Esophagus mucosa (tissue), 1 donor: ENCODE measurements at places on chromosomes 3 and 15. TPM values are rescaled to one million over a fixed set of nuclear protein-coding genes. Genes with fewer than 3 reads are reported as not detected.

The MINAR1 gene
- total RNA-seq, result 0.24 TPM

The CCR8 gene
- total RNA-seq, result 0.16 TPM

The MAGEL2 gene
- total RNA-seq, result 0.08 TPM

The CELSR3 gene
- 0.88 TPM for total RNA-seq

The FHIT gene
- 10.5 TPM for total RNA-seq

The MTMR10 gene
- 19.1 TPM for total RNA-seq

The ATP1B3 gene
- 159 TPM for total RNA-seq

The CCRL2 gene
- total RNA-seq, result 0.24 TPM

DNA sequence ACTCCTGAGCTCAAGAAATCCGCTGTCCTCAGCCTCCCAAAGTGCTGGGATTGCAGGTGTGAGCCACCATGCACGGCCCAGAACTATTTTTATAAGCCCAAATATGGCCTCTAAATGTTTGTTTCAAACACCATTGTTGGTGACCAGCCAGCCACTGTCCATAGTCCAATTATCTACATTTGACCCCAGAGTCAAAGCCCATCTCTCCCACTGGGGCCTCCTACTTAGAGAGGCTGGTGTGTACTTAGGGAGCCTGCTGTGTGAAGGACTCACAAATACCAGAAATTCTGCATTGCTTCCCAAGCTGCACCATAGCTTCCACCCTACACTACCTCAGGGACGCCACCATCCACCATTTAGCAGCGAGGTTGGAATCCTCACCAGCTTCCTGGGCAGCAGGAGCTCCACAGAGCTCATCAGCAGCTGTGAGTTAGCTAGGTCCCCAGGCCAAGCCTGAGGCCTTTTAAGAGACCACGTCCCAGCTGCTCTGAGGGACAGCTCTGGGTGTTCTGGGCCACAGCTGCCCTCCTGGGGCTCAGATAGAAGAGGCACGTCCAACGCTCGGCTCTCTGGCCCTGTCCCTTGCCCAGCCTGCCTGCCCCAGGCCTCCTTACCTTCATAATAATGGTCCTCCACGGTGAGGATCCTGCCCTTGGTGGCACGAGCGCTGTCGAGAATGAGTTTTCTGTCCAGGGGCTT is 29.5 kb downstream of the TKT start:
- no peak for ATAC-seq

- no peak for ATAC-seq
Observed at GRCh38 chr3:184466413-184466960, 86.6 kb downstream of the CHRD start.

GRCh38 chr3:107271787-107272387 is 105.4 kb upstream of the CCDC54 start:
- ATAC-seq, result no peak

- ATAC-seq, result no peak
Observed at GRCh38 chr3:29972320-29972993, 633.9 kb upstream of the TGFBR2 start.

GRCh38 chr3:185629554-185630181 is 43.6 kb downstream of the SENP2 start:
- ATAC-seq, result no peak

DNA sequence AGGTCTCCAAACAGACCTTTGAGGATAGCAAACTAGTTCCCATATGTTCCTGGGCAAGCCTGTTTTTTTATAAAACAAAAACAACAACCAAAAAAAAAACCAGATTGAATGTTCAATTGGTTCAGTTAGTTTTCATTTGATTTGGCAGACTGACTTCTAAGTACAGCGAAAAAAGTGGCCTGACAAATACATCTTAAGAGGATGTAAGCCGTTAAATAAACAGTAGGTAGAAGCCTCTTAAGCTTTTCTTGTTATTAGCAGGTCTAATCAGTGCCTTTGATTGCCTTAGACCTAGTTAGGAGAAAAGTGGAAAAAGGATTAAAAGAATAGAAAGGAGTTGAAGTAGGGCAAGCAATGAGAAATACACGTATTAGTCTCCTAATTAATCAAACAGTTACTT is 13.2 kb downstream of the TSC22D2 start:
- no peak for ATAC-seq

- no peak for ATAC-seq
Observed at GRCh38 chr15:93496888-93497287, 407.9 kb upstream of the RGMA start.

GRCh38 chr3:29696311-29696710 is 415.4 kb downstream of the RBMS3 start:
- ATAC-seq, result no peak

GRCh38 chr3:181230258-181230657 is 240.7 kb upstream of the DNAJC19 start:
- ATAC-seq, result no peak

- ATAC-seq, result no peak
Observed at GRCh38 chr3:172537507-172538158, 14.4 kb upstream of the TNFSF10 start.

- no peak for ATAC-seq
Observed at GRCh38 chr3:102449341-102449740, 14.5 kb downstream of the ZPLD1 start.

DNA sequence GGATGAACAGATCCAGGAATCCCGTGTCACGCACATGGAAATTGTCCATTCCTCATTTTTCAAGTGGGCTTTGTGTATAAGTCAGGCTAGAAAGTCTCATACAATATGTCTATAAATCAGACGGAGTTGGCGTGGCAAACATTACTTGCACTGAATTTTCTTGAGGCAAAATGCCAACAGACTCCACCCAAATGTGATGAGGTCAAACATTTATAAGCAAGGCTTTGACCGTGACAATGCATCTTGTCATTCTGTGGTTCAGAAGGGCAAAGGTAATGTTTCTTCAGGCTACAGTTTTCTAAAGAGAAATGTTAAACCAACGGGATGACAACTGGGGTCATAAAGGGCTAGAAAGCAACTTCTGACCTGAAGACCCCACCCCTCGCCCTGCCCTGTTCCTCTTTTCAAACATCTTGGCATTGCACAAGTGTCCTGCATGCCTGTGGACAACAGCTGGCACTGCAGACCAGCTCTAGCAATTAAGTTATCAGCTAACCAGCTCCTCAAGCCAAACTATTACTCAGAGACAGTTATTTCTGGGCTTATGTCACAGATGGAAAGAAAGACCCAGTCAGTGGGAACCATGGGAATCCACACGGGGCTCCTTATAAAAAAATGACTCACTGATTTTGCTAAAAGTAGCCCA is 36.5 kb upstream of the SPTBN5 start:
- no peak for ATAC-seq
